Activated CD4-positive, alpha-beta T cell treated with anti-CD3 and anti-CD28 coated beads, Interleukin-2, amount 10 ng/mL, durations not matched to agents 7 days and 5 days (primary cell): ENCODE measurements at places on chromosomes 7 and 10. TPM values are rescaled to one million over a fixed set of nuclear protein-coding genes. Genes with fewer than 3 reads are reported as not detected.

Gene AGR3
- total RNA-seq = not detected

Gene NKX2-3
- total RNA-seq = not detected

Gene AKR1C4
- not detected for total RNA-seq

Gene CALML5
- total RNA-seq = not detected

Gene SH2B2
- total RNA-seq = 0.50 TPM

Gene FBXW4
- total RNA-seq = 45.4 TPM

Gene RBP3
- not detected for total RNA-seq

Gene OR2A5
- not detected for total RNA-seq

Gene LIPF
- total RNA-seq = not detected

Gene COPG2
- 8.4 TPM for total RNA-seq

Gene TMEM229A
- not detected for total RNA-seq

Gene SLC26A5
- total RNA-seq = not detected

Gene DPYSL4
- 1.6 TPM for total RNA-seq

Gene VIM
- total RNA-seq = 2,713 TPM

Gene CPEB3
- 2.2 TPM for total RNA-seq

Gene SYT15
- total RNA-seq = 0.79 TPM

Gene CLDN12
- 2.4 TPM for total RNA-seq

Gene XRCC2
- total RNA-seq = 14.6 TPM

Gene ACBD7
- total RNA-seq = 9.2 TPM

Gene CCNJ
- 4.8 TPM for total RNA-seq

Gene FAM25G
- not detected for total RNA-seq

Gene AKR1D1
- not detected for total RNA-seq

Gene PSD
- total RNA-seq = 1.4 TPM

Gene HOXA3
- not detected for total RNA-seq

Gene COL1A2
- 0.06 TPM for total RNA-seq

Gene PTF1A
- not detected for total RNA-seq

Gene CCDC126
- 7.3 TPM for total RNA-seq

Gene OPN4
- not detected for total RNA-seq

Gene CDH23
- 4.0 TPM for total RNA-seq

Gene UPK3BL1
- 9.4 TPM for total RNA-seq

Gene FAM25C
- not detected for total RNA-seq

Gene ZNF107
- total RNA-seq = 21.8 TPM

Gene ANXA8L1
- 0.15 TPM for total RNA-seq

Gene ASAH2B
- 3.3 TPM for total RNA-seq

Gene ANXA8
- 0.17 TPM for total RNA-seq

Gene PITX3
- not detected for total RNA-seq

Gene CUEDC2
- total RNA-seq = 63.6 TPM

Gene TUBB8
- 0.42 TPM for total RNA-seq

Gene COL17A1
- total RNA-seq = not detected

Gene MKRN1
- 84.5 TPM for total RNA-seq
